Bone marrow (tissue), 2 donors: ENCODE measurements at places on chromosomes 2 and 18.

- no peak for DNase-seq
These were observed 13.2 kb upstream of the DNAJC27 start for GRCh38 chr2:24984912-24985311.

DNA sequence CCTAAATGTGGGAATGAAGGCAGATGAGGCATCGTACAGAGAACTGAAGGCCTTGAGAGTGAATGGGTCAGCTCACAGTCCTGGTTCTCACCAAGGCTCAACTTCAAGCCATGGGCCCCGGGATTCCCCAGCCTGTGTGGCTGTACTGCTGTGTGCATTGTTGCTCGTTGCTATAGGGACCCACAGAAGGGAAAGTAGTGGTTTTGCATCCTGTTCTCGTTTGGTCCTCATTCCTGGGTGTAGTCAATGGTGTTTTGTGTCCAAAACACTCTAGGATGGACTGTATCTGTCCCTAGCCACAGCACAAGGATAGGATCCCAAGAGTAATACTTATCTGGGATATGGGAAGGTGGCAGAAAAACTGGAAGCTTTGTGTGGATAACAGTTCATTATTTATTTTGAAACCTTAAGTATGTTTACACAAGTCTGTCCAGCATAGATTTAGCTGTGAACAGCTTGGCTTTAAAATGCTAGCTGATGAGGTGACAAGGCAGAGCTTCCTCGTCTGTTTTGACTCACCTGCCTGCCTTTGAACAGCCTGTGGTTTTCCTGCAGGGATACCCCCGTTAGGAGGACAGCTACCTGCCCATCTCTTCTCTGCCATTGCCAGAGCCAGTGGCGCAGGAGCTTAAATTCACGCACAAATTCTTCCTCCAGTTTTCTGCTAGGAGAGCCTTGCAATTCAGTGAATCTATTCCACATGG, 85.0 kb downstream of the WDSUB1 start:
- DNase-seq = no peak

DNA sequence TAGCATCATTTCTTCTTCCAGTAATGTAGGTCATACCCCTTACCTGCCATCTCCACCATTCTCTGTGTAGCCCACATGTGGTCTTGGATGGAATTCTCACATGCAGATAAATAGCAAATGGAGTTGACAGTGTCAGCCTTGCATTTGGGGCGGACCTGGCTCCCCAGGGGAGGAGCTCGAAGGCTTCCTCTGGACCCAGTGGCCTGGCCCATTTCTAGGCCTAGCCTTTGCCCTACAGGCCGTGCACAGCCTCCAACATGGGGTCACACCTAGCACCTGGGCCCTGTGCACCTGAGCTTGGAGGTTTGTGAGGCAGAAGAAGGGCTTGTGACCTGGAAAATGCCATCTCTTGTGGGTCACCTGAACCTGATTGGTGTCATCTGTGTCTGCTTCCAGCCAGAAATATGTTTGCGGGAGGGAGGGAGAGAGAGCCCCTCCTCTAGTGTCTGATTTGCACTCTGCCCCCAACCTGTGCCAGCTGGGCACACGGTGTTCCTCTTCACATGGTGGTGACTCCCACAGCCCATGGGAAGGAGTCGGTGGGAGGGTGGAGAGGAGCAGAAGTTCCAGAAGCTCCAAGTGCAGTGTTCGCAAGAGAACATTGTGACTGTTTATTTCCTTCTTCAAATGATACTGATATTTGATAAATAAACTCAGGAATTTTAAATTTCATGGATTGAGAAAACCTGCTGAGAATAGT, 33.0 kb downstream of the ITGB1BP1 start:
- no peak for DNase-seq

DNA sequence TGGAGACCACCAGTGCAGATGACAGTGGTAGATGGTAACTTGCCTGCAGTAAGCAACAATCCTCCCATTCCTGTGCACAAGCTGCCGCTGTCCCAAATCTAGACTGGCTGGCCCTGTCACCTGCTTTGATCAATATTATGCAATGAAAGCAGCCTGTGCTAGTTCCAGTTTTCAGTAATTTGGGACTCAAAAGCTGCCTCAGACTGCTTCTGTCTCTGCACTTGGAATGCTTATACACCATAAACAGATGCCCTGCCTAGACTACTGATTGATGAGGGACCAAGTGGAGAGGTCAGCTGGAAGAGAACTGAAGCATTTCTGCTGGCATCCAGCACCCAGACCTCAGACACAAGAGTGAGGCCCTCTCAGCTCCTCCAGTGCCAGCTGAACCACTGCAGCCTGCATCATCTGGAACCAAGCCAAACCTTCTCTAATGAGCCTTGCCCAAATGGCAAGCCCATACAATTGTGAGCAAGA, 24.9 kb downstream of the CCBE1 start:
- DNase-seq = no peak

- DNase-seq = no peak
These were observed 93.8 kb downstream of the ROCK2 start for GRCh38 chr2:11250400-11251196.

- no peak for DNase-seq
These were observed 73.7 kb downstream of the RBMS1 start for GRCh38 chr2:160419776-160420505.

- no peak for DNase-seq
These were observed 29.5 kb upstream of the ZNF396 start for GRCh38 chr18:35406666-35407065.

DNA sequence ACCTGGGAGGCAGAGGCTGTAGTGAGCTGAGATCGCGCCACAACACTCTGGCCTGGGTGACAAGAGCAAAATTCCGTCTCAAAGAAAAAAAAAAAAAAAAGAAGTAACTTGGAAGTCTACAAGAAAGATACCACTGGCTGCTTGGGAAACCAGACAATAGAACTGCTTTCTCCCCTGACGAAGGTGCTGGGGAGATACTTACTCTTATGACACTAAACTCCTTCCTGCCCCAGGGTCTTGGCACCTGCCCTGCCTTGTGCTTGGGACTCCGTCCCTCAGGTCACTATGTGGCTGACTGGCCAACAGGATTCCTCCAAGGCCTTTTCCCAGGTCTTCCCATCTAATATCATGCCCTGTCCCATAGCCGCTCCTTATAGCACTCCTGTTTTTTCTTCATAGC, 30.7 kb downstream of the INPP5D start:
- no peak for DNase-seq

- DNase-seq = no peak
These were observed 137.4 kb downstream of the INHBB start for GRCh38 chr2:120483355-120483754.

DNA sequence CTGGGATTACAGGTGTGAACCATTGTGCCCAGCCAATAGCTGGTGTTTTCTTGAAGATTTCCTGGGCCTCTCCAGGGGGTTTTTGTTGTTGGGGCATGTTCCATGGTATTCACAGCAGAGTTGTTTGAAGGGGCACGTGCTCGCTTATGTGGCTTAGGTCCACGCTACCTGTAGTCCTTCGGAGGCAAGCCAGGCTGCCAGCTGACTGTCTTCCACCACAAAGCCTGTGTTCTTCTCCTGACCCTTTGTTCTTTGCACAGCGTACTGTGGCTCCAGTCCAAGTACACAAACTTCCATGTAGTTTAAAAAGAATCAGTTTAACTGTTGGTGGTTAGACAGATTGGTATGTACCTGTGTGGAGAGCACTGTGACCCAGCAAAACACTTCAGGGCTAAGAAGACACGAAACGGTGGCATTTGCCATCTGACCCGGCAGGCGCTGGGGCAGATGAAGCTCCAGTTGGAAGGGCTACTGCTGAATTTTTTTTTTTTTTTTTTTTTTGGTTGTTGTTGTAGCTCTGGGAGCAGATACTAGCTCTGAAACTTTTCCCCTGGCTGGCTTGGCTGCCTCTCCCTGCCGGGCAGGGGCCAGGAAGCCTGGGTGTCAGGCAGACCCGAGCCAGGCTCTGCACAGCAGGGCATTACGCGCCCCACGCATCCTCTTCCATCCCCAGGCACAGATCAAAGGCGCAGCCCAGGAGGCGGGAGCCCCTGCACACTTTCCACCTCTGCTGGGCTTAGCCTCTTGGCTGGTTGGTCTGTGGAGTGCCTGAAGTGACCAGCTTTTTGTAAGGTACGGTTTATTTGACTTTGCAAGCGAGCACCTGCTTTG, 5.7 kb downstream of the GREB1 start:
- DNase-seq = no peak

DNA sequence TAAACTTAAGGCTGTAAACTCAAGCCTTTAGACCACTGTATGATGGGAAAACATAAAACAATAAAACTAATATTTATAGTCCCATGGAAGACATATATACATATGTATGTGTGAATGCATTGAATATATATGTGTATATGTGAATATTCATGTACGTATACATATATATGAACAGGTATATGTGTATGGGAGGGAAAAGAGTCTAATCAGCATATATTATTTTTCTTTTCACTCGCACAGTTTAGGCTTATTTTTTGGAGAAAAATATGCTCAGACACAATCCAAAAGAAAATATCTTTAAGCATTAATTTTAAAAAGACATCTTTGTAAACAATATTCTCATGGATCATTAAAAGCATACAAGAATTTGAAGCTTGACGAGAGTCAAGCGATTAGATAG, 22.7 kb downstream of the COL4A4 start:
- DNase-seq = no peak

DNA sequence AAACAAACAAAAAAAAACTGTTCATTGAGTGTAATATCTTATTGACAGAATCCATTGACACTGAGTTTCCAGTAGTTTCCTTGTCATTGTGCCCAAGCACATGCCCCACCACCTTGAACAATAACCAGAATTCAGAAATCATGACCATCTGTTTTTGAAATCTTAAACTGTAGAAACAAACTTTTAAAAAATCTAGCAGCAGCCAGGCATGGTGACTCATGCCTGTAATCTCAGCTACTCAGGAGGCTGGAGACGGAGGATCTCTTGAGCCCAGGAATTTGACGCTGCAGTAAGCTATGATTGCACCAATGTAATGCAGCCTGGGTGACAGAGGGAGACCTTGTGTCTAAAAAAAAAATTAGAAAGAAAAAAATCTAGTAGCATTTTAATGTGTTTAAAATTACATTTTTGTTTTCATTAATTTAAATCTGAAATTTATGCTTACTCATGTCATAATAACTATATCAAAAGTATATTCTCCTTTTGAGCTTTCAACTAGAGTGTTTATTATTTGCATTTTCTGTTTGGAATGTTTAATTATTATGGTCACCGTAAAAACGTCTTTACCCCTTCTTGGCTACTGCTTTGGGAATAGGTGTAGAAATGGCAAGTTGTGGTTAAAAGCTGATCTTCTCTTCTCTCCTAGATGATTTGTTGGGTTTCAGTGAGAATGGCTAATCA, 25.2 kb upstream of the STON1 start:
- no peak for DNase-seq

- no peak for DNase-seq
These were observed 26.7 kb upstream of the ALPP start for GRCh38 chr2:232351686-232352510.

- DNase-seq = no peak
These were observed 35.5 kb upstream of the PTH2R start for GRCh38 chr2:208370881-208371633.

DNA sequence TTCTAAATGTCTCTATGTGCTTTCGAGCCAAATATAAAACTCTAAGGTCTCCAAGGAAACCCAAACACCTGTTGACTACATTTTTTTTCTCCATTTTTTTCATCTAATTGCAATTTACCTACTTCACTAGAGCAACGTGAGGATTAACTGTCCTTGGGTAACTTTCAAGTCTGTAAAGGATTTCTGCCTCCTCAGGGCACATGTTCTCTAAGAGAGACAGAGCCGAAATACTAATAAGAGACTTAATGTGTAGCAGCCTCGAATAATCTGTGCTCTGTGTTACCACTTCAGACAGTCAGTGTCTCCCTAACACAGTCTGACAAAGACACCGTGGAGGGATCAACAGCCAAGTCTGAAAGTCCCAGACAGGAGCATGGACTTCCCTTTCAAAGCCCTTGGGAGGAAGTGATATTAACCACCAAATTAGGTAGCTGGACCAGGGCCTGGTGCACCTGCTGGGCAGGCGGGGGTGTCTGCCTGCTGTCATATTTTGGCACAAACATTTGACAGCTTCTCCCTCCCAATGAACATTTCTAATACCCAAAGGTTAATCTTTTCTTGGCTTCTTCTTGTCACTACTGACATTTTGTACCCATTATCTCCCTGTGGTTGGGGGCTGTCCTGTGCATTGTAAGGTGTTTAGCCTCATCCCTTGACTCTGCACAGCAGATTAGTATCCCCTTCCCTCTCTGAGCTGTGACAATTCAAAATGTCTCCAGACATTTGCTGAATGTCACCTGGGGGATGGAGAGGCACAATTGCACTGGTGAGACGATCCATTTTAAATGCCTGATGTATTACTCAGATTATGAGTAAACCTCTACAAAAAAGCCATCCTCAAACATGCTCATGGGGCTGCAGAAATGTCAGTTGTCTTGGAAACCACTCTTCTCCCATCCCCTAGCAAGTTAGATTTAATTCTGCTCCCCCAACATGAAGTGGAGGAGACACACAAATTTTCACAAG, 45.7 kb upstream of the LYPD1 start:
- no peak for DNase-seq

- no peak for DNase-seq
These were observed 225.4 kb downstream of the TXNL1 start for GRCh38 chr18:56412951-56413350.

- no peak for DNase-seq
These were observed 210.8 kb upstream of the SMIM21 start for GRCh38 chr18:75638223-75638775.
